ENCODE measurements at places on chromosomes 7 and 10.
A peak's percentile ranks its signal among the peaks of the same experiment; 100 is the strongest.

- DNase-seq: no peak
These were observed 204.7 kb downstream of the SEMA3D start for GRCh38 chr7:84982199-84982598.

- peak; percentile 71 for DNase-seq
These were observed 160.2 kb downstream of the JAZF1 start for GRCh38 chr7:28020302-28020940.

GRCh38 chr7:146875237-146875785 is 758.7 kb downstream of the CNTNAP2 start:
- DNase-seq: no peak

DNA sequence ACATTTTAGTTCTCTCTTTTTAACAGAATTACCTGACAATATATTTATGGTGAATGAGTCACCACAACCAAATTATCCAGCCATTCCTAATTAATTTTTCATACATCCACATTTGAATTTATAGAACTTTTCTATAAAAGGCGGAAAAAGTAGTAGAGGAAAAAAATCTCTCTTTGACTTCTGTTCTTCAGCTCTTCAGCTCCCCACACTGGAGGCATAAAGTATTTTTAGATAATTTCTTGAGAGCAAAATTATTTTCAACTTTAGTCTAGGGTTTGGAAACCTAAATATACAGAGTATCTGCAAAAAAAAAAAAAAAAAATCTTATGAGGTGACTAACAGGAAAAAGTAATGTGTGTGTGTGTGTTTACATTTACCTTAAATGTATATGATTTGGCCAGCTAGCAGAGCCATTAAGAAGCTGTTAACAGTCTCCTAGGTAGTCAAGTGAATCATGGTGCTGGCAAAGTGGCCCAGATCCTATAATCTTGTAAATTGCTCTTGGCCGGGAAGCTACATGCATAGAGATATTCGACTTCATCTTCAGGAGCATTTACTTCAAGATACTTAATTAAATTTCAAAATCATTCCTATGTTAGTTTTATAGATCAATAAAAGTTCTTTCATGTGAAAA is 383.1 kb upstream of the STEAP1 start:
- DNase-seq: no peak

- DNase-seq: no peak
These were observed 85.9 kb downstream of the WIPF3 start for GRCh38 chr7:29892231-29892630.

- peak; percentile 28 for DNase-seq
These were observed 58.4 kb upstream of the PCGF5 start for GRCh38 chr10:91162050-91162494.

All from GM13976 (cell line).